Skin of body (tissue), 3 donors: ENCODE measurements at places on chromosomes 3 and 15.
A peak's percentile ranks its signal among the peaks of the same experiment; 100 is the strongest.

DNA sequence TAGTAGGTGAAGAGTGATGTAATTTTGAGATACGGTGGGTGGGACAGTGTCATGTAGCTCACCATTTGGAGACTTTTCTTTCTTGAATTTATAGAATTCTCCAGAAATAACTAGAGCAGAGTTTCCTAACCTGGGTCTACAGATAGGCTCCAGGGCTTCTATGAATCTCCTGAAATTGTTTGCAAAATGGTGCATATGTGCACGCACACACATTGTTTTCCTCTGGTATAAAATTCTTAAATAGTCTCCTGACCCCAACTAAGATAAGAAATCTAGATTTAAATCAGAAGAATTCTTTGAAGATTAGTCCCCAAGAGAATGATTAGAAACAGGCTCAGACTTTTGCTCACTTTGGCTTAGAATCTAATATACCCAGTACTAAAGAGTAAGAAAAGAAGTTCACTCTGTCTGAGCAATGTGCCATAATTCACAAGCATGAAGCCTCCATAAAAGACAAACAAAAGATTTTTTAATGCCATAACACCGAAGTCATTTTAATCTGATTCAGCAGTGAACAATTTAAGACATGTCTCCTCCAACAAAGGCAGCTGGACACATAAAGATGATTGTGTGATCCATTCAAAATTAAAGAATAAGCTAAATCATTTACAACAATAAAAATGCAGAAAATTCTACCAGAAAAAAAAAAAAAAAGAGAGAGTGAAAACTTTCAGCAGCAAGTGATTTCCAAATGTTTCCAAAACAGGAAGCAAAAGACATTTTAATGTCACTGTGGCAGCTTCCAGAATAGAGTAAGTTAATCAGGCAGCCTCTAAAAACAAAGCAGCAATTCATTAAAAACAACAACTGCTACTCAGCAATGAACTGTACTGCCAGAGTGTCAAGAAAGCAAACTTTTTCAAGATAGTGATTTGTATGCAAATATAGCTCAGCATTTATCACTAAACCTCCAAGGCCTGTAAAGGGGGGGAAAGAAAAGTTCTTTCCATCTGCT is 975.5 kb upstream of the CFAP20DC start:
- peak; percentile 2 for DNase-seq

DNA sequence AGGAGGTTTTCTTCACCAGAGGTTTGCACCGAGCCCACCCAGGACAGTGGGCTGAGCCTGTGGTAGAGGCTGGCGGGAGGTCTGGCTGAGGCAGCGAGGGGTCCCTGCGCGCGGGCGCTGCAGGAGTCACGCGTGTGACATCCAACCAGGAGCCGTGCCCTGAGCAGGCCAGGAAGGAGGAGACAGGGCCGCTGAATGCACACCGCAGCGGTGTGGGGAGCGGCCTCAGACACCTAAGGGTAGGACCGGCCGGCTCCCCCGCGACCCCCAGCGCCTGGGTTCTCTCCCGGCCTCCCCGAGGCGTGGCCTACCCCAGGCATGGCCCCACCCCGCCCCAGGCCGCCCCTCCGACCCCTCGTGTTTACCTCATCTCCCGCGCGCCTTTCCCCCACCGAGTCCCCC is 412 bp downstream of the SLC41A3 start:
- DNase-seq: no peak

- DNase-seq: no peak
Measured at GRCh38 chr15:66630801-66631351, 65.1 kb upstream of the LCTL start.

- peak; percentile 31 for DNase-seq
Measured at GRCh38 chr15:63870487-63871209, 36.9 kb upstream of the HERC1 start.

- no peak for DNase-seq
Measured at GRCh38 chr15:78614021-78614420, 6.8 kb downstream of the CHRNA3 start.
